ENCODE measurements at places on chromosomes 12 and 14.

DNA sequence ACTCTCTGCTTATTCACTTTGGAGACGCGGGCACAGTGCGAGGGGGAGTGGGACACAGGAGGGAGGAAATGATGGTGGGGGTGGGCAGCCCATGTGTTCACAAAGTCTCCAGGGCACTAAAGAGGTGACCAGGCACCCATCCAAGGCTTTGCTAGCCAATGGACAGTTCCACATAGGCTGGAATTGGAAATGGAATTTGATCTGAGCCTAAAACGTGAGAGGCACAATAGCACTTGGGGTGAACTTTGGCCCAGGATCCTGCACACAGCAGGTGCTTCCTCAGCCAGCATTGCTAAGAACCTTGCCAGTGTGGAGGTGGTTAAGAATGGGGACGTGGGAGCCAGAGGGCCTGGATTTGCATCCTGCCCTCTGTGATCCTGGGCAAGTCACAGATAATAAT, 193.8 kb downstream of the CHST11 start:
- DNase-seq = no peak

GRCh38 chr14:91349481-91350074, 68.0 kb downstream of the CCDC88C start:
- DNase-seq = peak; percentile 82

- peak; percentile 76 for DNase-seq
Measured at GRCh38 chr12:47767216-47767724, 5.8 kb upstream of the SLC48A1 start.

- DNase-seq = peak; percentile 78
Measured at GRCh38 chr14:81269100-81269978, 48.6 kb upstream of the GTF2A1 start.

DNA sequence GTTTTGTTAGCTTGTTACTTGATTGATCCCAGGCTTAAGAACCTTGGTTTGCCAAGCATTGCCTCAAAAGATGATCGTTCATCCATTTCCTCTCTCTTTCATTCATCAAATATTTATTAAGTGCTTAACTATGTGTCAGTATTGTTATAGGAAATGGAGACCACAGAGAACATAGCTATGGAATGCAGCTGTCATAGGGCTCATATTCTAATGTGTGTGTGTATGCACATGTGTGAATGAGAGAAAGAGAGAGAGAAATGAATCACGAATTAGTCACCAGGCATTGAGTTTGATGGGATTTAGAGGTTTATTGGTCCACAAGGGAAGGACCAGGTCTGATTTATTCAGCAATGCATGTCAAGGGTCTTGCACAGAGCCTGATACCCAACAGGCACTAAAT, 71.0 kb upstream of the FBXO21 start:
- DNase-seq = no peak

GRCh38 chr14:59868021-59868420, 2.6 kb downstream of the RTN1 start:
- no peak for DNase-seq

GRCh38 chr12:18402872-18403611, 141.7 kb downstream of the PIK3C2G start:
- no peak for DNase-seq

GRCh38 chr12:122999986-123000420, 19.5 kb downstream of the ARL6IP4 start:
- DNase-seq = no peak

GRCh38 chr12:85632390-85632789, 203.8 kb downstream of the RASSF9 start:
- DNase-seq = no peak

DNA sequence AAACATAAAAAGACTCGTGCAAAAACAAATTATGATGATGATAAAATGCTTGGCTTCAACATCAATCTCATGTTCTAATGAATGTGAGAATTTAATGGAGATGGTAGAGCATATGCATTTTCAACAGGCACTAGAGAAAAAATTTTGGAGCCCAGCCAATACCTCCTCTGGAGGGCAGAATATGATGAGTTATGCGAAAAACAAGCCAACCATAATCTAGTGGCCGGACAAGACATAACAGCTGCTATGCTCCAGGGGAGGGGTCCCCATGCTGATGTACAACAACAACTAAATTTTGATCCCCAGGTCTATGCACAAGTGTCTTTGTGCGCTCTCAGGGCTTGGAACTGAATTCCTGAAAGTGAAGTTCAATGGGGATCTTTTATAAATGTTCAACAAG, 1197.5 kb downstream of the LRFN5 start:
- no peak for DNase-seq

DNA sequence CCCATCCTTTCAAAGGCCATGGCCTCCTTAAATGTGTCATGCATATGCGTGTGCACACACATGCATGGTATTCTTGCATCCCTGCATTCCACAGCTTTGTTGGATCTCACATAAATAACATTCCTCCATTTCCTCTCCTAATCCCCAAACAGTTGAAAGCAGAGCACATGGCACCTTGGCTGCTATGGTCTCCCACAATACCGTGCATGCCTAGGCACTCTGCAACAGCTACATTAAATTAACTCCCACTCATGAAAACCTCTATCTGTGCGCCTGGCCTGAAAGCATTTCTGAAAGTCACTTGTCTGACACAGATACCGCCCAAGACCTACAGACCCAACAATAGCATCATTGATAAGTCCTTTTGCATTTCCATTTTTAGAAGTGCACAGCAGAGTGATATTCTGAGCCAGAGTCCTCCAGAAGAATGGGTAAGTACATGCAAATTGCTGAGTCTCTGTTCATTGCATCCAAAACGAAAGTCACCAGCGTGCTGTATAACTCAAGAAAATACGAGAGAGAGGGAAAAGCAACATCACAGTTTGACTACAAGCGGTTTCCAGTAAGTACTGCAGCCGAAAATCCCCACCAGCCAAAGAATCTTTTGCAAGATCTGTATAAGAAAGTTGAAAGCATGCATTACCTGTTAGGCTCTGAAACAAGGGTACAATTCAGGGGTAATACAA, 436 bp downstream of the ASB2 start:
- DNase-seq = peak; percentile 82

- DNase-seq = no peak
Measured at GRCh38 chr12:119683816-119684215, 15.9 kb downstream of the PRKAB1 start.

DNA sequence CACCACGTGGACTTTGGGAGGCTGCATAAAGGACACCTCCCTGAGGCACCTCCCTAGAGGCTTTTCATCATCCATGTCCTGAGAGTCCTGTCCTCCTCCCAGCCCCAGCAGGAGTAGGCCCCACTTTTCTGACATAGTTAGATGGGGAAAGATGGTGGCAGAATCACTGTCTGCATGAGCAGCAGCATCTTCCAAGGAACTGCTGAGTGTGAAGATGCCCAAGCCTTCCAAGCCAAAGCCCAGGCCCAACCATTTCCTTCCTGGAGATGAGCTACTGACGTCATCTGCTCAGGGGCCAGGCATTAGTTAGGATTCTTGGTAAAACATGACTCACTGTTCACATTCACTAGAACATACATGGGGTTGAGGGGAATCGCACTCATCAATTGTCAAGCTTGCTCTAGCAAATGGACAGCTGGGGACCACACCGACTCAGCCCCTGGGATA, 37.3 kb downstream of the VDR start:
- no peak for DNase-seq

DNA sequence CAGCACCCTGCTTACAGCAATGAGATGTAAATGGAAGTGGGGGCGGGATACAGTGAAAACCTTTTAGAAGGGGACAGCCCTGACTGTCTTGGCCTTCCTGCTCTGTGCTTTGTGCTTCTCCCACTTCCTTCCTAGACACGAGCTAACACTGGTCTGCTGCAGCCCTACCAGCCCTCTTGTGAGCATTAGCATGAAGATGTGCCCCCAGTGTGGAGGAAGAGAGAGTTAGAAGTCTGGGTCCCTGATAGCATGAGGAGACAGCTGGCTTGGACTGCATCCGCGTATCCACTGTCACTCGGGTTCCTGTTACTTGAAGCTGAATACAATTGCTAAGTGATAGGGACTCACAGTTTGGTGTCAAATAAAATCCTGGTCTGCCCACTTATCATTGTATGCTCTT, 248.1 kb upstream of the SOX5 start:
- no peak for DNase-seq

GRCh38 chr12:53069621-53070410, 9.4 kb downstream of the SPRYD3 start:
- no peak for DNase-seq

GRCh38 chr14:80468331-80469122, 257.2 kb upstream of the DIO2 start:
- DNase-seq = no peak

- no peak for DNase-seq
Measured at GRCh38 chr12:82481954-82482353, 123.6 kb downstream of the METTL25 start.

DNA sequence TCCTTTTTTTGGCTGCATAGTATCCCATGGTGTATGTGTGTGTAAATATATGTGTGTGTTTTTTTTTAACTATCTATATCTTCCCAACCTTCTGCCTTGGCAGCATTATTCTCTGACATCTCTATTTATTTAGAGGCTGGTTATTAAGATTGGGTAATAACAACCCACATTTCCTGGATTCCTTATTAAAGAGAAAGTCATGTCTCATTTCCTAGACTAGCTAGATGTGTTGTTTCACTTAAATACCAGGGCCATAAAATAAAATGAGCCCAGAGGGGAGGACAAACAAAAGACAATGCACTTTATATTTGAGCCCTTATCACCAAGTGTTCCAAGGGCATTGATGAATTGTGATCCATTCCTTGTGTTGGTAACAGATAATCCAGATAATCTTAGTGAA, 169.1 kb downstream of the SLC5A8 start:
- no peak for DNase-seq

GRCh38 chr12:54360717-54361456, 3.4 kb downstream of the GPR84 start:
- DNase-seq = no peak

DNA sequence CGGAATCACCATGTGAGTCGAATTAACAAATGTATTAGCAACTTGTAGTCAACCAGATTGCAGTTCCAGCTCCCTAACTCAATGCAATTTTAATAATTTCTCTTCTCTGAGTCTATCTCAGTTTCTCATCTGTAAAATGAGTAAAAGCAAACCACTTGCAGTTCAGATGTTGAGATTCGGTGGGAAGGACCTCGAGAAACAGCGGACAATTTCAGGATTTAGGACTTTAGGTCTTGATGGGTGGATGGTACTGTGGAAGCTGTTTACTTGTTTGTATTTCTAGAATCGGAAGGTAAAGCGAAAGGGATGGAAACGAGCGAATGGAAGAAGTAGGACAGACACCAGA, 510 bp upstream of the TTC8 start:
- no peak for DNase-seq

DNA sequence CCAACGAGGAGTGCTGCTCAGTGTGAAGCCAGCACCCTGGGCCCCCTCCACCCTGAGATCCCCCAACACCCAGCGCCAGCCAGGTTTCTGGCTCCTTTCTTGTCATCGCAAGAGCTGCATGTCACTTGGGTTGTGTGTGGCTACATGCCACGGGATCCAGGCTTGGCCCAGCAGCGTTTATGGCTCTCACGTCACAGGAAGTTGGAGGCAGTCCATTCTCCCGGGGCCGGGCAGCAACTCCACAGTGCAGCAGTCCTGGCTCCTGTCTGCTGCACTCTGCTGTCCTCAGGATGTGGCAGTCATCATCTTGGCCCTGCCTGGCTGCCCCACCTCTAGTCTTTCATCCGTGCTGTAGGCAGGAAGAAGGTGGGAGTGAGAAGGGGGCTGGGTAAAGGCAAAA, 78.3 kb downstream of the AACS start:
- DNase-seq = no peak

- no peak for DNase-seq
Measured at GRCh38 chr12:68565391-68565903, 45.3 kb upstream of the RAP1B start.
